ENCODE measurements at places on chromosomes 5 and 9.

- no peak for DNase-seq
These were observed 619.6 kb upstream of the ADAMTS16 start for GRCh38 chr5:4520559-4520958.

DNA sequence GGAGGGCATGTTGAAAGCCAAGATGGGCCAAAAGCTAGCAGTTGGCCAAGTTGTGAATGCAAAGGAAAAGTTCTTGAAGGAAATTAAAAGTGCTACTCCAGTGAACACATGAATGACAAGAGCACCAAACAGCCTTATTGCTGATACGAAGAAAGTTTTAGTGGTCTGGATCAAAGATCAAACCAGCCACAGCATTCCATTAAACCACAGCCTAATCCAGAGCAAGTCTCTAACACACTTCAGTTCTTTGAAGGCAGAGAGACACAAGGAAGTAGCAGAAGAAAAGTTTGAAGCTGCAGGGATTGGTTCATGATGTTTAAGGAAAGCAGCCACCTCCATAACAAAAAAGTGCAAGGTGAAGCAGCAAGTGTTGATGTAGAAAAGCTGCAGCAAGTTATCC lies 71.6 kb downstream of the ERCC6L2 start:
- DNase-seq = no peak

DNA sequence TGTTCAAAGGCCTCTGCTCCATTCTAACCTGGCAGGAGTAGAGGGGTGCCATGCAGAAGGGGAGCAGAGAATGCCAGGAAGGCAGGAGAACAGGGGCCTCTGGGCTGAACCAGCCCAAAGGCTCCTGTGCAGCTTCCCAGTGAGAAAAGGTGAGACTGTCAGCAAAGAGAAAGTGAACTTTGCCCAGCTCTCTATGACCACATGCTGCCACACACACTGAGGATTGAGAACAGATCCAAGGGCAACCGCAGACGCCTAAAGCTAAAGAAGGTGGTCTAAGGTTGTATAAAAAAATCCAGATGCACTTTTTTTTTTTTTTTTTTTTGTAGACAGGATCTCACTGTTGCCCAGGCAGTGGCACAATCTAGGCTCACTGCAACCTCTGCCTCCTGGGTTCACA lies 51.4 kb downstream of the ALDH7A1 start:
- DNase-seq = no peak

- peak; percentile 47 for DNase-seq
These were observed 12.1 kb downstream of the PDCL start for GRCh38 chr9:122816163-122816867.

- DNase-seq = no peak
These were observed 422.1 kb downstream of the DMAC1 start for GRCh38 chr9:7377489-7377888.

DNA sequence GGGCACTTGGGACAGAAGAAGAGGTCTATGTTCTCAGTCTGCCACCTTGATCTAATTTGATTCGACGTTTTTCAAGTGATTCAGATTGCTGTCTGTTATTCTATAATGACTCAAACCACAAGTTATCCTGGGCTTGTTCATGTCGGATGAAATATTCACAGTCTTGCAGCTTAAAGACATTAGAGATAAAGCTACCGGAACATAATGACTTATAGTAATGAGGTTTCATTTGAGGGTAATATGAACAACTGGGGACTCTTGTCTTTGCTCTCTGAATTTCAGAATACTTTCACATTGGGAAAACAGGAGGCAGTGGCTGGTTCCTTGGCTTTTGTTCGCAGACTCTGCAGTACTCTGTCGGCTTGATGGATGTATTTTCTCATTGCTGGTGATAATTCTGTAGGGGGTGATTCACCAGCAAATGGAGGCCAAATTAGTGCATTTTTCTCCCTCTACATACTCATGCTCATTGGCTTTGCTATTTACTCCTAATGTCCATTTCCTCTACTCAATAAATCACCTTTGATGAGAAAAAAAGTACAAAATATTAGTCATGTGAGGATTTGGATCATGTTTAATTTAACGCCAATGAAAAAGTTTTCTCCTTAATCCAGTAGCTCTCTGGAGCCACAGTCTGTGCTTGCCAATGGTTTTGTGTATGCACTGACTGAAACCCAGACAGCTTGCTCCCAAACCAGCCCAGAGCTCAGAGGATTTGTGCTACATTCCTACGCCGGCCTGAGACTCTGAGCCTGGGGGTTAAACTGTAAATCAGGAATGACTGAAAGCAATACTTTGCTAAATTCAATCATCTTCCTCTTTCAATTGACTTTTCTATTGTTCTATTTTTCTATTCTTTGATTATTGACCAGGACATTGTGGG lies 154.7 kb upstream of the ANKH start:
- no peak for DNase-seq

DNA sequence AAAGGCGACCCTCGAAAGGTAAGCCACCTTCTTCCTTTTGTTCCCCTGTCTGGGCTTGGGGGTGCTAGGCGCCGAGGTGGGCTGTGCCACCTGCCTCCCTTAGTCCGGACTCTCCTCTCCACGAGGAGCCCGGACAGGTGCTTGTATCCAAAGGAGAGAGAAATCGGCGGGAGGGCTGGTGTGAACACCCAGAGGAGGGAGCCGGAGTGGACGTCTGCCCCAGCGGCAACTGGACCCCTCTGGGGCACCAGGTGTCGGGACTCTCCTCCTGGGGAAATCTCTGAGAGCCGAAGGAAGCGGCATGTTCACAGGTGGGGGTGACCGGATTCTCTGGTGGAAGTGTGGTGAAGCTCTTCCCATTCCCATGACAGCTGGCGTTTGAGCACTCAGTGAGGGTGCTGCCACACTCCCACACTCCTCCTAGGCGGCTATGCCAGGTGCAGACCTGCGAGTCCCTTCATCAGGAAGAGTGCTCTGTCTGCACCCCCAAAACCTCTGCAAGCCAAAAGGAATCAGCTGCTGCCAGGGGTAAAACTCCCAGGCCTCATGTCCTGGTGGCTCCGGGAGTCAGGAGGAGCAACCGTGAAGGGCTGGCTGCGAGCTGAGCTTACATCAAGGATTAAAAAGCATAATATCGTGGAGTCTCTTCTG lies 921 bp downstream of the KCNIP1 start:
- DNase-seq = no peak

DNA sequence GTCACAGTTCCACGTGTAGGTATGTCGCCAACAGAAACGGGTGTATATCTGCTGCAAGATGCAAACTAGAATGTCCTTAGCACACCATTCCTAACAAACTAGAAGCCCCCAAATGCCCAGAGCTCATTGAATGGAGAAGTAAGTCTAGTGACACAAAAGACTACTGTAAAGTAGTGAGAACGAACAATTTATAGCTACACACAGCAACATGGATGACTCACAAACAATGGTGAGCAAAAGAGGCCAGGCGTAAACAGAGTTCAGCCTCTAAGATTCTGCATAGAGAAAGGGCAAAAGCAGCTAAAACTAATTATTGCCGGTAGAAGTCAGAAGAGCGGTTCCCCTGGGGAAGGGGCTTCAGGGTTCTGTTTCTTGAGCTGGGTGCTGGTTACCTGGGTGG lies 74.7 kb downstream of the AMBP start:
- no peak for DNase-seq

GRCh38 chr9:74773886-74774479 lies 113.7 kb downstream of the TRPM6 start:
- DNase-seq = peak; percentile 71

DNA sequence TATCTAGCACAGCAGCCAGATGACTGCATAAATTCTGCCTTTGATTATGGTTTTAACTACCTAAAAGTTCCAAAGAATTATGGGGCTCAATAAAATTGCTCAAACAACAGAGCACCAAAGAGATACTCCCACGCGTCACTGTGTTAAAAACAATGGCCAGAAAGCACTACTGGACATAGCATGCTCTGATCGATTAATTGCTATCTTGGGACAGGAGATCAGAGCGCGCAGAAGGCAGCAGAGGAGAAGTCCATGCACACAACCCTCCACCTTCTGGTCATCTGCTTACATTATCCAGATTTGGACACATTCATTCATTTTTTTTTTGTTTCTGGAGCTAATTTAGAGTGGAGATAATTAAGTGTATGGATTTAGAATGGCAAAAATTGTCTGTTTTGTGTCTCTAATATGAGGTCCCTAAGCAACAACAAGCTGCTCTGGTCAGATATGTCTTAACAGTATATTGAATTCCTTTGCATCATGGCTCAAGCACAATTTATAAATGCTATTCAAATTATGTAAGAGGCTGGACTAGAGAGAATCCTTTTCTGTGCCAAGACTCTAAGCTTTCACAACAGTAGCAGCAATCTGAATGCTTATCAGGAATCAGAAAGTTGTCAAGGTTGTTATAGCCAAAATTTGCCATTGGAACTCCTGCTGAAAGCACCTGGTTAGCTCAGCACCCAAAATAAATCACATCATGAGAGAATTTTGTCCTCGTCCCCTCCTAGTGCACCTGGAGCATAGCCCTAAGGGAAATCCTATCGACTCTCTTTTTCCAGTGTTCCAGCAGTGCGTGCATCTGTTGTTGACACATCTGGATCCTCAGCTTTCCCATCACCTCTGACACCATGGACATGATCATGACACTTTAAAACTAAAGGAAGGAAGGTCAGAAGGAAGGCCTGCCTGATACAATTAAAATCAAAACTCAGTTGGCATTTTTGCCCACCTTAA lies 98.6 kb upstream of the HMHB1 start:
- no peak for DNase-seq

- no peak for DNase-seq
These were observed 192.7 kb downstream of the DAB2IP start for GRCh38 chr9:121844098-121844497.

- no peak for DNase-seq
These were observed 238.4 kb downstream of the NR2F1-AS1 start for GRCh38 chr5:93342563-93343061.

DNA sequence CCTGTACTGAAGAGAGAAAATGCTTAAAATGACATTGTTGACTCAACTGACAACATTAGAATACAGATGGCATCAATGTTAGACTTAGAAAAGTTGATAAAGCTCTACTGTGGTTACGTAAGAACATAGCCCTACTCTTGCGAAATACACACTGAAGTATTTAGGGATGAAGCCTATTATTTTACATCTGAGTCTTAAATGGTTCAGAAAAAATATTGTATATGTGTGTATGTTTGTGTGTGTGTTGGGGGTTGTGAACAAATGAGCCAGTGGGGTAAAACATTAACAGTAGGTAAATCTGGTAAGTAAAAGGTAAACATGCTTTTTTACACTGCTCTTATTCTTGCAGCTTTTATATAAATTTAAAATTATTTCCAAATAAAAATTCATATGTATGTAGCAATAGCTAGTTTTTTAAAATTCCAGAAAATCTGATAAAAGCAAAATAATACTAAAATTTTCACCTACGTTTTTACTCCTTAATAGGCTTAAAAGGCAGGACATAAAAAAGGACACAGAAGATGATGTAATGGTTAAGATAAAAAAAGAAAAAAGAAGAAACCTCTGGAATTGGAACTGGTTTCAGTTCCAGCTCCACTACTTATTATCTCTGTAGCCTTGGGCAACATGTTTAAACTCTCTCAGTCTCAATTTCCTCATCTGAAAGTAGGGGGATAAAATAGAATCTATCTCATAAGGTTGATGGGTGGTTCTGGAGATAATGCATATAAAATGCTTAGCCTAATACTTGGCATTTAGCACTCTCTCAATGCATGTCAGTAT lies 44.3 kb downstream of the GARNL3 start:
- DNase-seq = no peak

DNA sequence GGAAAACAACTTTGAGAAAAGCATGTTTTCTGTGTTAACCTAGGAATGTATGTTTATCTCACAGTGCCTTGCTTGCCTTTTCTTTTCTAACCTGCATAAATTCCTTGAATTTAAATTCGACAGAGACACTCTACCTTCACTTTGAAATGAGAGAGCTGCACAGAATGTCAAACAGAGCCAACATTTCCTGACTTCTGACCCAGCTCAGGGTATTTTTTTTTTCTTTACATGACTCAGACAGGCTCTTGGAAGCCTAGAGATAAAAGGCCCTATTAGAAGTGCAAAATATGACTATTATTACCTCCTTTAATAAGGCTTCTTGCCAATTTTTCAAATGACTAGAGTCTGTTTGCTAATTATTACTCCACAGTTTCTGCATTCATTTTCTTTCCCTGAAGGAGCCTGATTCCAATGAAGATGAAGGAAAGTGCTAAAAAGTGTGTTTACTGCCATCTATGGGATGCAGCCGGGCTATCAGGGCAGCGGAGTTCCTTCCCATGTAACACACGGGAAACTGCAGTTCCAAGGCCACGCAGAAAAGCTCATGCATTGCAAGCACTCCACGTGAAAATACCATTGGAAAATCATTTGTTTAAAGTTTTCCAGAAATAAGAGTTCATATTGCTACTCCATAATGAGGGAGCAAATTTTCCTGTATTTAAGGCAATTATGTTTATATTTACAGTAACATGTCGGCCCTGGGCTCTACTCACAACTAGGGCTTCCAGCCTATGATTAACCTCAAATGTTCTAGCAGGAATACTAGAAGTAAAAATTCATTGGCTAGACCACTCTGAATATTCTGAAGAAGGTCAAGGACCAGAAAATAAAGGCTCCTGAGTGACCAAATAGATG lies 485.6 kb downstream of the ZSWIM6 start:
- no peak for DNase-seq

DNA sequence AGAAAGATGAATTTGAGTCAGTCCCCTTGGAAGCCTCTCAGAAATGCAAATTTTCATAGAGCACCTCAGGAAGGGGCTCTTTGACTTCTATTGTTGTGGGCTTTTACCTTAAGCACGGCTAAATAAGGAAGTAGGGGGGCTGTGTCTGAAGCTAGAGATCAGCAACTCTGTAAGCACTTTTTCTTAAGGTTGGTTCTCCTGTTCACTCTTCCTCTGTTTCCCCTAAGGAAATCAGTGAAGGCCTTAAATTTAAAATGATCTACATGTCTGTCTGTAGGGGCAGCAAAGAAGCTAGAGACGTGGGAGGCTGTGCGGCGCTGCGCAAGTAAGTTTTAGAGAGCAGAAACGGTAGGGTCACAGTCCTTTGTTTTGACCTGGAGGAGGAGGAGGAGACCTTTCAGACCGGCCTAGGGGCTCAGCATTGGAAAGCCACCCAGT lies 1.2 kb upstream of the CDC14B start:
- no peak for DNase-seq

DNA sequence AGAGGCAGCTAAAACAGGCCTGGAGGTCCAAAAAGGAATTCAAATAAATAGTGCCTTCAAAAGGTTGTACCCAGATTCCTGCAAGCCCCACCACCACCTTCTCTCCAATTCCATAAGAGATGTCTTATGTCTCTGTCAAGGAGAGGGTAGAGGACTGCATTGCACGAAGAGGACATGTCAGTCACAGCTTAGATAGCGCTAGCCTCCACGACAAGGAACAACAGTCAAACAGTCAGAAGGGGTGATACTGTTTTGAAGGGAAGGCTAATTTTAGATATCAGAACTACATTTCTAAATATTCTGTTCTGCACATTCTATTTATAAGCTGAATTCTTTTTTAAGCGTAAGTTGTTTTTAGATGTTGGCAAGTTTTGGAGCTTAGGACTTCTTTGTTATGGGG lies 34.2 kb downstream of the PLAC8L1 start:
- no peak for DNase-seq

Measured in CD4-positive, alpha-beta T cell treated with Interleukin-21 for 1 hour (primary cell).